ENCODE measurements at places on chromosomes 11 and 22. TPM values are rescaled to one million over a fixed set of nuclear protein-coding genes. Genes with fewer than 3 reads are reported as not detected.

DNA sequence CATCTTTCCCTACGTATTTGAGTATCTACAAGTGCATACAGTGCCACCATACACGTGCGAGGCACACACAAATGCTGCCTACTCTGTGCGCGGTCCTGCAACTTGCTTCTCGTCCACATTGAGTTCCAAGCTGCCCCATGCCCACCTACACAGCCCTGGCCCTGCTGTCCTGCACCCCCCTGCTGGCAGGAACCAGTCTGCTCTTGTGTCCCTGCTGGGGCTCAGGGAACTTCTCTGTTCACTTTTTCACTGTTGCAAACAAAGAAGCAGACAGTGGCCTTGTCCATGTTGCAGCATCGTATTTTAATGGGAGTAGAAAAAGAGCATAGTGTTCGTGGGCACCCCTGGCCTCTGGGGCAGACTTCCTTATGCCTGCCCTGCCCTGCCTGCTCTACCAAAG is 14.0 kb downstream of the CPT1A start:
- DNase-seq = no peak

- no peak for DNase-seq
Measured at GRCh38 chr11:129283141-129283540, 91.0 kb upstream of the ARHGAP32 start.

GRCh38 chr22:34430386-34430785 is 510.1 kb upstream of the LARGE1 start:
- DNase-seq = no peak

GRCh38 chr22:29772170-29772641 is 5.0 kb downstream of the UQCR10 start:
- no peak for DNase-seq

DNA sequence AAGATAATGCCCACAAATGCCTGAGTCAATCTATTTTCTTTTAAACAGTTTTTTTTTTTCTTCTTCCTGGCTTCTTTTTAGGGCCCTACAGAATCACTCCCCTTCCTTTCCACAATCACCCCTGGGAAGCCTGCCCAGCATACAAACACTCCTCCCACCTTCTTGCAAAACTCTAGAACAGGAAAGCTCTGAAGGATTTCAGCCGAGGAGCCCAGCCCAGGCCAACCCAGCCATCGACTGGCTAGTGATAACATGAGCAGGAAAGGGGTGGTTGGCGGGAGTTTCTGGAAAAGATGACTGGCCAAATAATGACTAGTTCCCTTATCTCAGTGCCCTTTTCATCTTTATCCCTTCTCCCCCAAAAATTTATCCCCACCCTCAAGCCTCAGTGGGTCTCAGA is 68.2 kb downstream of the USP35 start:
- no peak for DNase-seq

DNA sequence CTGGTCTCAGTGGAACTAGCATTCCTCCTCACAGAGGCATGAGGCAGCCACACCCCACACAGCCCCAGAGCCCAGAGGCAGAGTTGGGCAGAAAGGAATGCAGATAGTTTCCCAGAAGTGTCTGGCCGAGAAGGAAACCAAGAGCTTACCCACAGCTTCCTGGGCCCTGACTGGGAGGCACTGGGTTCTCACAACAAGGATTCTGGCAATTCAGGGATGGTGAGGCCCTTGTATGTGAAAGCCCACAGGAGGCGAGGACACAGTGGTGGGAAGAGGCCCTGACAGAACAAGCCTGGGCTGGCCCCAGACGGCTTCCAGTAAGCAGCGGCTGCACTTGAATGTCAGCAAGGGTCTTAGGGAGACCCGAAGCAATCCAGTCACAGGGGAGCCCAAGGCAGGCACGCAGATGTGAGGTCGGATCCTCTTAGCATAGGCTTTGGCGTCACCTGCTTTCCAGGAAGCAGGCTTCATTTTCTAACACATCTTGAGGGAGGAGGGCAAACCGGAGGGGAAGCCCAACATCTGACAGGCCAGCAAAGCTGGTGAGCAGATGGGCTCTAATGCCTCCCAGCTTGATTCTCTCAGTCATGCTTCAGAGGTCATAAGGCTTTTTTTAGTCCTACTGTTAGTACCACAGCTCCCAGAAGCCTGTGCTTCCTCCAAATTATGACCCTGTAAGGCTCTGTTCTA is 78.3 kb upstream of the AKIP1 start:
- no peak for DNase-seq

DNA sequence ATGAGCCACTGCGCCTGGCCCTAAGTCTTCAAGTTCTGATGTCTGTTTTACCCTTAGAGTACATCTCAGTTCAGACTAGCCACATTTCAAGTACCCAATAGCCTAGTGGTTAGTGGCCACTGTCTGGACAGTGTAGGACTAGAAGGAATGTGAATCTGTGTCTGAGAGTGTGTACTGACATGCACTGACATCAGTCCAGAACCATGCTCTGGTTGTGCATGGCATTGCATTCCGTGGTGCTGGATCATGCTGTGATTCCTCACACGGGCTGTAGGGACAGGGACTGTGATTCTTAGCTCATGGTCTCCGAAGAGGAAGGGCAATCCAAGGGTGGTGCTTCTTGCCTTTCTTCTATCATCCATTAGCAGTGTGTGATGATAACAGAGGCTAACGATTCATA is 41.1 kb downstream of the AMOTL1 start:
- DNase-seq = no peak

Gene TRIM6
- total RNA-seq = not detected

All from CD4-positive, alpha-beta T cell (primary cell).